ENCODE measurements at places on chromosomes 13 and 19.

- DNase-seq: no peak
Observed at GRCh38 chr13:77599351-77599750, 63.8 kb downstream of the SCEL start.

GRCh38 chr19:9205501-9206113 lies 13.8 kb downstream of the OR7D4 start:
- DNase-seq: peak; percentile 60

DNA sequence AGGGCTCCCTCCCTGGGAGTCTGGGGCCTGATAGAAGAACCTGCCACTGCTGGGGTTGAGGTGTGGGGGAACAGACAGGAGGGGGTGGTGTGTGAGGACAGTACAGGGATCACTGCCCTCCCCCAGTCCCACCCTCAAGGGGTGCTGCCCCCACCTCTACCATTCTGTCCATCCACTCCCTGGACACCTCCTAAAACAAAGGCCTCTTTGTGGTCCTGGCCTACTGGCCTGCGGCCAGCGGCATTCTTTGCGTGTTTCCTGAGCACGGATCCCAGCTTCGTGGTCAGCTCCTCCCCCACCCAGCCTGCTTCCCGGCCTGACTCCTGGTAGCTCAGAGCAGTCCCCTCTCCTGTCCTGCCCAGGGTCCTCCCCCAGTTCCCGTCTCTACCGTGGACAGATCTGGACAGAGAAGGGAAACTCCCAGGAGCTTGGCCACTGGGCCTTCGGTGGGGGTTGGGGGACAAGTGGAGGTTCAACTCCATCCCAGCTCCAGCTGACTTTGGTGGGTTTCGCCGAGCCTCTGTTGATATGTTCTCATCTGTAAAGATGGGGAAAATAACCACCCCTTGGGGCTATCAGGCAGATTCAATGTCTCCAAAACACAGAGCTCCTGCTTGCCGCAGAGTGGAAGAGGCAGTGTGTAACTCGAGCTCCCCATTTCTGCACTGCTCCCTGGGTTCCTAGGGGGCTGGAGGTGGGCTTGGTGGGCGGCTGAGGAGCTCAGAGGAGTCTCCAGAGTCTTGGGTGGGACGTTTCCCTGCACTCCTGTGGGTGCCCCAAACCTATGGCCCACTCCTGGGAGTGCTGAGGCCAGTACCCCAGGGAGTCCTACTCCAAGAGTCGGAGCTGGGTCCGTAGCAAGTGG lies 48.7 kb downstream of the LYL1 start:
- no peak for DNase-seq

GRCh38 chr19:13978351-13979243 lies 26.3 kb downstream of the DCAF15 start:
- DNase-seq: peak; percentile 21

DNA sequence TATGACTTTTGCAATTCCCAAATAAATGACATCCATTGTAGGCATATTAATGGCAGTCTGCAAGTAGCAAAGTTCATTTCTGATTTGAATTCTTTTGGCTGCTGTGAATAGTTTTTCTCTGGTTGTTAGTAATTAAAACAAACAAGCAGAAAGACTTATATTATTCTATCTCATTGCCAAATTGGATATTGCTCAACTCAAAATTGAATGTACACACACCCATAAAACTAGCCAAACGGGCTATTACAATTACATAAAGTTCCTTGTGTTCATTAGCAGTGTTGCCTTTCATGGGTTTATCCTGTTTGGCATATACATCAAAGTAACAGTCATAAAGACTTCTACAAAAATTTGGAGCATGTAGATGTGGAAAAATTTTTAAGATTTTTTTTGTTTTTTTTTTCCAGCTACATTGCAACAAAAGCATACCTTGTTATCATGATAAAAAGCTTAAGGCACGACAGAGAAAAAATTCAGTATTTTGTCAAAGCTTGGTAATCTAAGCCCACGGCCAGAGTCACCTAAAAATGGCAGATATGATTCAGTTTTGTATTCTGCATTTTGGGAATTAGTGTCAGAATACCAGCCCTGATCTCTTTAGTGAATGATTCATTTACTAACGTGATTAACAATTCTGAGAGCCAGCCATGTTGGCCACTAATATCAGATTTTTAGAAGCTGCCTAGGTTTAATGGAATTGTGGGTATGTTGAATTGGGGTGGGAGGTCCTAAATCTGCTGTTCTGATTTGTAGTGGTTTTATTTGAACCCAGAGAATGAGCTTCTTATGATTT lies 108.4 kb downstream of the KLF5 start:
- no peak for DNase-seq

DNA sequence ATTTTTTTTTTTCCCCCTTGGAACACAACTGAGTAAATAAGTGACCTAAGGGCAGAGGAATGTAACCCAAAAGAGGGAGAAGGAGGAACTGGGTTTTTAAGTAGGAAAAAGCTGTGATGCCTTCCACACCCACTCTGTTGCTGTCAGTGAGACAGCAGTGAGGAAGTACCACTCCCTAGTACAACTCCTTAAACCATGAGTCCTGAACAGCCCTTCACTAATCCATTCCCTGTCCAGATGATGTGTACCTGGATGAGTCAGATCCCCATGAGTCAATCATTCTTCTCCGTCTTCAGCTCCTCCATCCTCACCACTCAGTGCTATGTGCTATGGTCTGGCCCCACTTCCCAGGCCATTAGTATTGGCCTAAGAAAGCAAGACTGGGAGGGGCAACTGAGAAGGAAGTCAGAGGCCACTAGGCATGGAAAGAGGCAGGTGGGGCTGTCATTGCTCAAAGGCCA lies 12.9 kb upstream of the CXCL17 start:
- no peak for DNase-seq

- peak; percentile 75 for DNase-seq
Observed at GRCh38 chr19:39474139-39474620, 6.5 kb upstream of the TIMM50 start.

DNA sequence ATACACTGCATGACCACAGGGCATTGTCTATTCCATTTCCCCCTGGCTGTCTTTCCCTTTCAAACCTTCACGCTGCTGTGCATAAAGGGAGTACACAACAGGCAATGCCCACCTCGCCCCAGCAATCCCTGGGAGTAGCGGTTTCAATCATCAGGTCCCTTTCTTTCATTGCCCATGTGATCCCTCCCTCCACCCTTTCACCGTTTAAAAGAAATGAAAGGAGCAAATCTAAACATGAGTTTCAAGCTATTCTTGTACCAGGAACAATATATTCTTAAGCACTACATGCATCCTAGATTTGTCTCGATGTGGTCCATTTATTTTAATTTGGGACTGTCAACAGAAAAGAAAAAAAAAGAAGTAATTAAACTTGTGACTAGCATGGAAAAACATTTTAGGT lies 123.4 kb upstream of the ARGLU1 start:
- no peak for DNase-seq

DNA sequence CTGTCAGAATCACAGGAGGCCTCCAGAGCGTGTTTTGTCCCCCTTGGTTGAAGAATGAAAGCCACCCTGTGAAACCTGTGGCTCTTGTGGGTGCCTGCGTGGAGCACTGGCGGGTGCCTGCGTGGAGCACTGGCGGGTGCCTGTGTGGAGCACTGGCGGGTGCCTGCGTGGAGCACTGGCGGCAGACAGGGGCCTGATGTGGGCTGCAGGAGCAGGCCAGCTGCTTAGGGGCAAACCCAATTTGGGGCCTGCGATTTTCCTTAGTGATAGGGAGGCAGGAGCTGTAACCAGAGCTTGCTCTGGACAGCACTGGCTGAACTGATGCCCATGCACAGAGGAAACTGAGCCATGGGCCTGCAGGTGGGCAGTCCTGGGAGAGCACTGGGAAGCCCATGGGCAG lies 24.3 kb downstream of the ARHGEF7 start:
- no peak for DNase-seq

- no peak for DNase-seq
Observed at GRCh38 chr19:37931881-37932655, 25.1 kb downstream of the SIPA1L3 start.

DNA sequence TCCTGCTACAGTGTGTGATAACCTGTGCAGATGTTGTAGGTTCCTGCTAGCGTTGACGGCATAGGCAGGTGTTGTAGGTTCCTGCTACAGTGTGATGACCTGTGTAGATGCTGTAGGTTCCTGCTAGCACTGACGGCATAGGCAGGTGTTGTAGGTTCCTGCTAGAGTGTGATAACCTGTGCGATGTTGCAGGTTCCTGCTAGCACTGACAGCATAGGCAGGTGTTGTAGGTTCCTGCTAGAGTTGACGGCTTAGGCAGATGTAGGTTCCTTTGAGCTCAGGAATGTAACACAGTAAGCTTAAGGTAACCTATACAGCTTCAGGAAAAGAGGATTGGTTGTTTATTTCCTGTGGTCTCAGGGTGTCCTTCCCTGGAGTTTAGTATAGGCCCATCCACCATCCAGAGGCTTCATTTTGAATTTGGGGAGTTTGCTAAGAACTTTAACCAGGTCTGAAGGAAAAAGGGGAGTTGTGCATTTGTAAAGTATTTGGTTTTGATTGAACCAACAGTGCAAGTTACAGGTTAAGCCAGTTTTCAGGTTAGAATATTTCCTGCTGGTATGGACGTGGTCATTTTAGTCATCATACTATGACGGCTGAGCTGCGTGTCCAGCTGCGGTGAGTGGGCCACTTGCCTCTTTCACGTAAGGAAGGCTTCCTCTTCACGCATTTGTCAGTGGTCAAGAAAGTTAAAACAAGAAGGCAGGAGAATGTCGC lies 53.8 kb downstream of the ATP11A start:
- no peak for DNase-seq

GRCh38 chr13:66367356-66367755 lies 862.8 kb downstream of the PCDH9 start:
- DNase-seq: no peak

DNA sequence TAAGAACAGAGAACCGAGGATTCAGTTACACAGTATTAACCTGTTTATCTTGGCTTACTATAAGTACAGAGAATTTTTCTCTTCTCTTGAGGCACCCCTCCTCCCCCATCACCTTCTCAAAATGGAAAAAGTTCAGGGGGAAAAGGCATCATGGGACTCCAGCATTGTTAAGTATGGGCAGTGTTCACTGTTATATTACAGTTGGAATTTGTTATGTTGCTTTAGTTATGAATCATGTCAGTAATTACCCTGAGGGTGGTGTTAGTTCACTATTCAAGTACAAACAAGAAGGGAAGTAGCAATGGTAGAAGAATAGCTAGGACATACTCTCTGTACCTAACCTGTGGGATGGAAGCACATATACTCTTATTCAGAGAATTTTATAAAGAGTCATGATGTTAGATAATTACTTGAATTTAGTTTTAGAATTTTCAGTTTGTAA lies 12.0 kb downstream of the LPAR6 start:
- DNase-seq: no peak

- no peak for DNase-seq
Observed at GRCh38 chr13:83709426-83710132, 172.7 kb downstream of the SLITRK1 start.

GRCh38 chr19:6593651-6594416 lies 2.9 kb upstream of the CD70 start:
- DNase-seq: no peak

DNA sequence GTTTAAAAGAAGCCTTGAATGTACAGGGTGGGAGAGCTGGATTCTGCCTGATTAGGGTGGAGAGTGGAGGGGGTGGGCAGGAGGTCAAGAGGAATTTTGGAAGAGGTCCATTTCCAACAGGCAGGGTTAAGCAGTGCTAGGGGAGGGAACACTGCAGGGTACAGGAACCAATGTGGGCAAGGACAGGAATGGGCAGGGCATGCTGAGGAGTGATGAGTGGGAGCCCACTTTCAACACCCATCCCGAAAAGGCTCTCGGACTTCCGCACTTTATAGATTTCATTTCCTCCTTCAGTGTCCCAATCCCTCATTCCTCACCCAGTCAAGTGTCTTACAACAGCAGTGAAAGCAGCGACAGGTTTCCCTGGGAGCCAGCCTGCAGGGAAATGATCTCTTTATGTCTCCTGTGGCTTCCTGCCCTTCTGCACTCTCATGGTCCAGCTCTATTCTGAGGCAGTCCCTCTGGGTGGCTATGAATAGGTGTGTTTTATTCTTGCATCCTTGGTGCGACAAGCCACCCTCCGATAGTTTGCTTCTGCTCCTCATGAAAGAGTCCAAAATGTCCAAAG lies 50.5 kb upstream of the ZNF507 start:
- DNase-seq: no peak

- no peak for DNase-seq
Observed at GRCh38 chr13:109151255-109151654, 521.8 kb downstream of the MYO16 start.

DNA sequence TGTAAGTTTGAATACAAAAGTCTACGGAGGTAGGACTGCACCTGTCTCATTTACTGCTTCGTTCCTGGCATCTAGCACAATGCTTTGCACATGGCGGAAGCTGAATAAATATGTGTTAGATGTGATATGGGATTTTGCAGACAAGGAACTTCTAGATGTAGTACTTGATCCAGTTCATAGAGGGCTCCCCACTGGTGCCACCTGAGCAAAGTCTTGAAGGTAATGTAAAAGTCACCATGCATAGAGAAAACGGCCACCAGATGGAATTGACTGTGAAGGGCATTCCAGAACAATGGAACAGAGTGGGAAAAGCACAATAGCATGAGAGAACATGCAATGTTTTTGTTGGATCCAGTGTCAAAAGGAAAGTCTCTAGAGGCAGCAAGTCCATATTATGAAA lies 209.3 kb downstream of the HS6ST3 start:
- DNase-seq: no peak

GRCh38 chr19:800360-801029 lies 3.2 kb downstream of the PTBP1 start:
- DNase-seq: no peak

DNA sequence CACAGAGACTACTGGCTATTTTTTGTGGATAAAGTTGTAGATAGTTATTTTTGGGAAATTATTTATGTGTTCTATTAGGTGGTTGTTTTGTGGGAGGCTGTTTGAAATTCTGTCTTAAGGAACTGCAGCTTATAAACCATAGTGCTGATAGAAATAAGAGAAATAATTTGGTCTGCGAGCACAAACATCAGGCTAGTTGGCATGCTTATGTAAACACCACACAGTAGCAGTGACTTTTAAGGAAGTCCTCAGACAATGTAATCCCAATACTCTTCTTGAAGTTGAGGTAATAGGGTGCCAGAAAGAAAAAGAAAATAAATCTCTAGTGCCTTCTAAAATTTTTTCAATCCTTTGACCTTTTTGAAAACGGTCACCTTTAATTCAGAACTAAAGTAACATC lies 23.9 kb downstream of the KL start:
- DNase-seq: no peak

DNA sequence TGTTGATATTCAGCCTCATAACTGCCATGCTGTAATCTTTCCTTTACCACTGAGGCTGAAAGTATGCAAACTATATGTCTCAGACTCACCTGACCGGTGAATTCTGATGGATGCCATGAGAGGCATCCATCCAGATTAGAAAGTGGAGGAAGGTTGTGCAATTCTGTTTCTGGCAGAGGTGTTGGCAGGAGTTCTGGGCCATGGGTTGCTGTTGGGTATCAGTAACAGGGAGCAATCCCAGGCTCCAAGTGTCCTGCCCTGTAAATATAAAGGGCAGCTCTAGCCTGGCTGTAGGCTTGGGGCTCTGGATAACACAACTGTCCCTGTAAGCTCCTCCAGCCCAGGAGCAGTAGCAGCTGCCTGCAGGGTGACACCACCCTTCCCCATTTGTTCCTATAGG lies 77.4 kb upstream of the ABCC4 start:
- DNase-seq: no peak

GRCh38 chr13:47639738-47640447 lies 361.2 kb downstream of the SUCLA2 start:
- DNase-seq: no peak

All from stimulated activated CD4-positive, alpha-beta T cell treated with anti-CD3 and anti-CD28 coated beads, Interleukin-12 subunit alpha, Interleukin-12 subunit beta, amount 100 ng/mL, for 4 hours (primary cell).